ENCODE measurements at places on chromosomes 5 and 9. TPM values are rescaled to one million over a fixed set of nuclear protein-coding genes. Genes with fewer than 3 reads are reported as not detected.
A peak's percentile ranks its signal among the peaks of the same experiment; 100 is the strongest.

DNA sequence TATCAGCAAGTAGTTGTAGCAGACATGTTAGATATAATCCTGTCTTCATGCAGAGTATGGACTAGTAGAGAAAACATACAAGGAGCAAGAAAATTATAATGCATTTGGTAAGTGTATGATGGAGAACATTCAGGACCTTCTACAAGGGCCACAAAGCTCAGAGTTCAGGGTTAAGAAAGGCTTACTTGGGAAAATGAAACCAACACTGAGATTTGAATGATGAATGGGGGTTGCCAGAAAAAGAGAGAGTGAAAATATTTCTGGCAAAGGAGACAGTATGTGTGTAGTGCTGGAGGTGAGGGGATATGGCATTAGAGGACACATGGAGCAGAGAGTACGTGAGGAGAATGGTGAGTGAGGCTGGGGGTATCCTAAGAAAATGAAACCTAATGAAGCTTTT lies 169.8 kb upstream of the STK32A start:
- no peak for ATAC-seq

DNA sequence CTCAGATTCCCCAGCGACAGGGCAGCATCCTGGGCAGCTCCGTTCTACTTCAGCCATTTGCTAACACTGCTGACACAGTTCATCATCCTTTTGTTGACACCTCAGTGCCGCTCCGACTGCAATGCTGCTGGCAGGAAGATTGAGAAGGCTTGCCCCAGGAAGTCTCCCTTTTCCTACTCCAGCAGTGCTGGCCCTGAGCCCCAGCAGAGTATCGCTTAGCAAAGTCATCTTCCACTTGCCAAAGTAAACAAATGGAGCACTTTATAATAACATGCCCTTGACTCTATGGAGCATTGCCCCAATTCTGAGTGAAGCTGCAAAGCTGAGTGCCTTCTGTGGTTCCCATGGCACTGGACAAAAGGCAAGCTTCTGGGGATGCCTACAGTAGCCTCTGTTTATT lies 32.2 kb downstream of the PRLR start:
- no peak for ATAC-seq

GRCh38 chr5:61666064-61666621 lies 334.1 kb downstream of the ZSWIM6 start:
- ATAC-seq: peak; percentile 47

GRCh38 chr5:142852416-142853198 lies 82.4 kb downstream of the ARHGAP26 start:
- ATAC-seq: no peak

- no peak for ATAC-seq
Measured at GRCh38 chr5:92309336-92309991, 926.3 kb upstream of the ARRDC3 start.

- ATAC-seq: peak; percentile 29
Measured at GRCh38 chr9:134699343-134699740, 57.7 kb downstream of the COL5A1 start.

DNA sequence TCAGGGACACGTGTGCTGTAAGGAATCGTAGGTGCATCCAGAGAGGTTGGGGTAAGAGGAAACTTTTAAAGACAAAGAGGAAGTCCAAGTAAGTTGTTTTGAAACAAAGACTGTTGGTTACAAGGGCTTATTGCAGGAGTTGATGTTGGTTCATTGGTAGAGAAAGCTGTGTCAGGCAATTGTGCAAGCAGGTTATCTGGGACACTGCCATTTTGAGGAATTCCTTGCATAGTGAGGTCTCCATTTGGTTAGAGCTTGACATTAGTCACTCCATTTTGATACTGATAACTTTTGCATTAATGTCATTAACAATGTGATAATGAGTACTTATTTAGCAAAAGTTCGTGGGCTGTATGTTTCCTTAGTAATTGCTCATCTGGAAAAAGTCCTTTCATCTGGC lies 24.9 kb downstream of the CNOT6 start:
- ATAC-seq: no peak

DNA sequence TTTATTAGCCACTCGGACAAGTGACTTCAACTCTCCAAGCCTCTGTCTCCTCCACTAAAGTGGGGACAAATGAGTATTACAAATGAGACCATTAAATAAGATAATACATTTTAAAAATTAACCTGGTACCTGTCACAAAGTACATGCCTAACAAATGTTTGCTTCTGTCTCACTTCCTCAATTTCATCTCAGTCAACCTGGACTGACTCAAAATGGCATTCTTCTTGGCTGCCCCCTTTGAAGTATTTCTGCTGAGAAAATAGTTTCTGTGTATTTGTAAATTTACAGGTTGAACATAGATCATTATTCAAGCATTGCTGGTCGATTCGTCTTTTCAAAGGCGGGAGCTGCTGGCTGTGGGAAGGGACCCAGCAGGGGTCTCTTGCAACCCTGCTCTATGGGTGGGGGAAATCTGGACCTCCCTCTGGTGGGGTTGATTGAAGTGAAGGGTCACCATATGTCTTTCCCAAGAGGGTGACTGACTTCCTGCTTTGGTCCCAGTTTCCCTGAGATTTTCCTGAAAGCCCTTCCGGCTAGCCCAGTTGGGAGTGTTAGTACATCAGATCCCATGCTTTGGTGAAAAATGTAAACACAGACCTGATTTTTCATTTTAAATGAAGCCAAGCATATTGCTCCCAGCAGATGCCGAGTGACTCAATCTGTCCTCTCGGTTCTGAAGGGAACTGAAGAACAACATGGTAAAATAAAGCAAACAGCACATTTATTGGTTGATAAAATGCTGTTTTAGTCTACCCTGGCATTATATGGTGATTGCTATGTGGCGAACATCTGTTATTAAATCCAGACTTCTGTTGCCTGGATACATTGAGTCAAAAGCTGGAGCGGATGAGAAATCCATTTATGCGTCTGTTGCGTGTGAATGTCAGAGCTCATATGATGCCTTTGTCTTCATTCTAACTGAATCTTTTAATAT lies 73.0 kb downstream of the KCNIP1 start:
- ATAC-seq: no peak

DNA sequence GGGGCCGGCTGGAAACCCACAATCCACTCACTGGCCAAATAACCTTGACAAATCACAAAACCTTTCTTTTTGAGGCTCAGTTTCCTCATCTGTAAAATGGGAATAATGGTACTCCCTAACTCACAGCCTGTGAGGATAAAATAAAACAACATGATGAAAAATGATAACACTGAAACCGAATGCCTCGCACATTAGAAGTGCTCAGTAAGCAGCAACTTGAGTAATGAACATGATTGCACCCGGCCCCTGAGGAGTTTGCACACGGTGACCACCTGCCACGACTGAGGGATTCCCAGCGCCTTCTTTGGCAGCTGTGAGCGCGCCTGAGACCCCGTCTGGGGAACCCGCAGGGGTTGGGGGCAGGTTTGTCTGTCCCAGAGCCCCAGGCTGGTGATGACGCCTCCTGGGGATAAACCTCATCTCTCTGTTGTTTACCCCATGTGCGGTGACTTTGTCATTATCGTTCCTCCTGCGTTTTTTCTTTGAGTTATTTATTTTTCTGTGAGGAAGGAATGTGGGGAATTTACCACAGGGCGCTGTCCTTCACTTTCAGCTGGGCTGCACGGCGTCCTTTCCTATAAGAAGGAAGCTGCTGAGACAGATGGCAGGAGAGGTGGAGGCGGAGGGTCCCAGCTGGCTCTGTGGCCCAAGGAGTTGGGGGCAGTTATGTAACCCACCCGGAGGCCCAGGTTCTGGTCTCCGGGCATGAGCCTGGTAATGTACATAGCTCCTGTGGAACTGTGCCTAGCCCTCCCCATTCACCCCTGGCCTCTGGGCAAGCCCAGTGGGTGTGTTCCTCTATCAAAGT lies 3.0 kb upstream of the SYNPO start:
- no peak for ATAC-seq

DNA sequence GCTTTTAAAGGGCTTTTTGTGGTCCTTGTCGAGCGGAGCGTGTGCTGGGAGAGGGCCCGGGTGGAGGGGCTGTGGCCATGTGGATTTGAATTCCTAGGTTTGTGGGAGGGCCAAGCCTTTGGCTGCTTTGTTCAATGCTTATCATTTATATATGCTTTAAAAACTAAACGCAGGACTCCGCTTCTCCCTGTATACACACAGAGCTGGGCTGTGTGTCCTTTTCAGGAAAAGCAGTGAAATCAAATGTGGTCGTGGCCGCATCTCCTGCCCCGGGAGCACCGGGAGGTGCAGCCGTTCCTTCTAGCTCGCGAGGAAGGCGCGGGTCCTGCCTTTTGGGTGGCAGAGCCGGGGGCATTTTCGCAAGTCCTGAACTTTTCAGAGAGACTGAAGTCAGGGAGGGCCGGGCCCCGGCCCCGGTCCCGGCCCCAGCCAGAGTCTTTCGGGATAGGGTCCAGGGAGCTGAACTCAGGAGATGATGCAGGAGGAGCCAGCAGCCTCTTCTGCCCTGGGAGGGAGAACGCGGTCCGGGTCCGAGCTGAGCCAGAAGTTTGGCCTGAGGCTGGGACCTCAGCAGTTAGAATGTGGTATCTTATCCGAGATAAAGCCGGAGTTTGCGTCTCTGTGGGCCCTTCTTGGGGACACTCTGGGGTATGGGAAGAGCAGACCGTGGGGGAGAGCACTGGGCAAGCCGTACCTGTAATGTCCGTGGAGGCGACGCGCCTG lies 158.8 kb downstream of the C9orf152 start:
- peak; percentile 13 for ATAC-seq

DNA sequence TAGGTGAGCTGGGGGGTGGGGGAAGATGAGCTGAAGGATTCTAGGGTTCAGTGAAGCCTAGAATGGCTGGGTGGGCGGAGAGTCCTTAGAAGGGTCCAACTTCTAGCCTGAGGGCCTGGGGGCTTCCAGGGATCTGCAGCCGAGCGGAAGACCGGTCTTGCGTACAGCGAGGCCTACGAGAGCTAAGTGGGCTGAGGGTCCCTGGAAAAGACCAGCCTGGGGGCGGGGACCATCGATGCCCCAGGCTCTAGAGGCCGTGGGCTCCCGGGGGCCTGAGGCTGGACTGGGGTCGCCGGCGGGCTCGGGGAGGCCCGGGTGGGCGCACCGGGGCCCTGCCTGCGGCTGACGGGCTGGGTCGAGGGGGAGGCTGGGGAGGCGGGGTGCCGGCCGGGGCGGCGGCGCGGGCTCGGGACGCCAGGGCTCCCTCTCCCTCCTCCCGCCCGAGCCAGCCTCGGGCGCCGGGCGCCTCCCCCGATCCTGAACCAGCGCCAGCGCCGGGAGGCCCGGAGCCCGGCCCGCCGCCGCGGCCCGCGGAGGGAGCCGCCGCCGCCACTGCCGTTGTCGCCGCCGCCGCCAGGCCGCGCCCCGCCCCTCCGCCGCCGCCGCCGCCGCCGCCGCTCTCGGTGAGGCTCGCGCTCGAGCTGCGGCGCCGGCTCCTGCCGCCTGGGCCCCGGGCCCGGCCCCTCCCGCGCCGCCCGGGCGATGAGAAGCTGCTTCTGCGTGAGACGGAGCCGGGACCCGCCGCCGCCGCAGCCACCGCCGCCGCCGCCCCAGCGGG lies at the start of gene MVB12B:
Gene MVB12B, plus strand, starts transcription at position 602 of the 778 bp plus-strand sequence. Its CDS starts 101 bp downstream, at position 703.
- peak; percentile 81 for ATAC-seq

- ATAC-seq: no peak
Measured at GRCh38 chr9:21381448-21382339, 3.5 kb downstream of the IFNA2 start.

- no peak for ATAC-seq
Measured at GRCh38 chr5:68283766-68284165, 68.2 kb downstream of the PIK3R1 start.

DNA sequence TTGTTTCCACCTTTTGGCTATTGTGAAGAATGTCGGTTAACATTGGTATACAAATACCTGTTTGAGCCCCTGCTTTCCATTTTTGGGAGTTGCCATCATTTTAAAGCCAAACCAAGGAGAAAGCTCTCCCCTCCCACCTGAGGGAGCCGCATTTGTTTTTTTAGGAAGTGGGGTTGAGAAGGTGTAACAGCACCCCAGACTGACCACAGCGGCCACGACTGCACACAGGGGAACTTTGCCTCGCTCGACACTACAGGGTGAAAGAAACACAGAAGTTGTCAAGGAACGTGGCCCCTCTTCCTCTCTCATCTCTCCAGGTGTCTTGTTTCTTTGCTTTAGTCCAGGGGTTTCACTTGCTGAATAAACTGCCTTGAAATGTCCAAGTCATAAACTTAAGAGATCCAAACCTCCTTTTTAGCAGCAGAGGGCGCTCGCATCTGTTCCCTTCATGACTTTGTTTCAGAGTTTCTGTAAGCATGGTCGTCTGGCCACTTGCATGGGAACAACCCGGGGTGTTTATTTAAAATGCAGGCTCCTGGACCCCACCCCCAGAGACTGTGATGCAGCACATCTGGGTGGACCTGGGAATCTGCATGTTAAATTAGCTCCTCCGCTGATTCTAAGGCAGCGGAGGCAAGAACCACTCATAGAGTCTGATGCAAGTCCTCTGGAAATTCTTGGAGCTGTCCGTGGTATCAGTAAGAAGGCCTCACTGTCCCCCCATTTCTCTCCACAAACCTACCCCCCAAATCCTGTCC lies 2.1 kb upstream of the TTLL11 start:
- no peak for ATAC-seq

HTR1A gene
- not detected for total RNA-seq

MYMK gene
- total RNA-seq: not detected

IRGM gene
- not detected for total RNA-seq

TAF11L5 gene
- total RNA-seq: not detected

ADAMTS13 gene
- total RNA-seq: 2.5 TPM

SLC46A2 gene
- total RNA-seq: not detected

STKLD1 gene
- not detected for total RNA-seq
